ENCODE measurements at places on chromosomes 2 and 18.

DNA sequence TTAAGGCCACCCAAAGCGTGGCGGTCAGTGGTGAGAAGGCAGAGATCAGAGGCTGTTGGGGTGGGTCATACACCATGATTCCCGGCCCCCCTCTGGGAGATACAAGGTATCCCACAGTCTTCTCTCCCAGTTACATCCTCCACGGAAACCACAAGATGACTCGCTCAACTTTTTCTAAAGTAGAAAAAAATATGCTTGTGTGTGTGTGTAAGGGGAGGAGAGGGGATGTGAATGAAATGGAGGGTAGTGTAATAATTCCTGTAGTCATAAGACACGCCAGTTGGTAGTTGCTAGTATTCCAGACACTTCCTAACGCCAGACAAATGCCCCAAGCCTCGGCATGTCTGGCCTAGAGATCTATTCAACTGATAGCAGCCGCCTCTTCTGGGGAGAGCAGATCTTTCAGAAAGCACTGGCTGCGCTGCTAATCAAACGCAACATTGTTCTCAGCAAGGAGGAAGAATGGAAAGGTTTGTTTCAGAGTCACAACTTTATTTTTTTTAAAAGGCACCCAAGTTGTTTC is 143.5 kb downstream of the TGIF1 start:
- DNase-seq: peak; percentile 84

DNA sequence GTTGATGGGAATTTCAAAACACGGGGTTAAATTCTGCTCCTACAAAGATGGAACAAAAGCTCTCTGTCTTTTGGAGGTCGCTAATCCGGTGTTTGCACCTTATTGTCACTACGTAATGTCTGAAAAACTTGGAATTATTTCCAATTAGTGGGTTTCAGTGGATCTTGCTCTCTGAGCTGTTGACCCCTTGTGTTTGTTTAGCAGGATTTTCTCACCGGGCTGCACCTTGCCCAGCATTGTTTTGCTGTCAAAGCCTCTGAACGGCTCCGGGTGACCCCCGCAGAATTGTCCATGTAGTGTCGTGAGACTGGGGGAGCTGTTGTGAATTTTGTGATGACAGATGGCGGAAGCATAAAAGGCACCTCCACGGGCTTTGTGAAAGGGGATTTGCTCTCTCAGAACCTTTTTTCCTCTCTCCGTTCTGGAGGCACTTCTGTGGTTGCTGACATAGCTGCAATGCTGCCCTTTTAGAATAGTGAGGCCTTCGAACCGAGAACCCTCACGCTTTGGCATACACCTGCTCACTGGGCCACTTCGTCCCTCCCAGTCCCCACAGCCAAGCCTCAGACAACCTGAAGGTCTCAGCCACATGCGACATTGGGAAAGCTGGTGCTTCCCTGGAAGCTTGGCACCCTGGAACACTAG is 129.4 kb downstream of the ACOXL start:
- DNase-seq: no peak

DNA sequence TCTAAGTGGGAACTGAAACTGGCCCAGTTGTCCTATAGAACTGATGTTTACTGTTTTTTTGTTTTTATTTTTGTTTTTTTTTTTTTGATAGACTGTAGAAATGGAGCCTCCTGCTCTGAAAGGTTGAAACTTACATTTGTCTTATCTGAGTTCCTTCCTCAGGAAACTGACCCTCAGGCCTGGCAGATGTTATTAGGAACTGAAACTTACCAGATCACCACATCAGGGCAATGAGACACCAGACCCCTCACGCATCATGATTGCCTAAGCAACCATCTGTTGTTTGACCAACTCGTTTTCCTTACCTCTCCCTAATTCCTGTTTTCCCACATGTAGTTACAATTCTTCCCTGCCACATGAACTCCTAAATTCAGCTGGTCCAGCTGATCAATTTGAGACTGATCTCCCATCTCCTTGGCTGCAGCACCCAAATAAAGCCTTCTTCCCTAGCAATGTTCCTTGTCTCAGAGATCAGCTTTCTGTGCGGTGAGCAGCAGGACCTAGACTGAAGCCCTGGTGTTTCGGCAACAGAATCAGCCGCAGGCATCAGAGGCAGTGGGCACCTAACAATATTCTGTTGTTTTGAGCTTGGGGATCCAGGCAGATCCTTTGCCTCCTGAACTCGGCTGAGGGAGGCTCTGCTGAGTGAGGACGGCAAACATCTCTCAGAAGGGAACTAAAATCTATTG is 96.8 kb downstream of the MSH2 start:
- DNase-seq: no peak

DNA sequence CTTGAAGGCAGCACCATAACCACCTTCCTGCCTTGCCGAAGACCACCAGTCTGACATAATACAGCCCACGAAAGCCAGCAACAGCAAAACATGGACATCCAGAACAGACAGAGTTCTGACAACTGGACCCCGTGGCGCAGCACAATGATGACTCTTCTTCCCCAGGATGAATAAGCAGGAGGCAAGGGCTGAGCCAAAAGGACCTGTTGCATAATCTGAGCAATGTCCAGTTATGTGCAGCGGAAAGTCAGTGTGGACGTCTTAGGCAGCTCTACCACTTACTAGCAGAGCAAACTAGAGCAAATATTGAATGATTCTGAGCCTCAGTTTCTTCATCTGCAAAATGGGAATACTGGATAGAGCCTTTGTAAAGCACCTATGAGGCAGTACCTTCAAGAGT is 225.1 kb downstream of the ZBTB7C start:
- no peak for DNase-seq

GRCh38 chr2:240573516-240574385 is 5.5 kb downstream of the RNPEPL1 start:
- no peak for DNase-seq

DNA sequence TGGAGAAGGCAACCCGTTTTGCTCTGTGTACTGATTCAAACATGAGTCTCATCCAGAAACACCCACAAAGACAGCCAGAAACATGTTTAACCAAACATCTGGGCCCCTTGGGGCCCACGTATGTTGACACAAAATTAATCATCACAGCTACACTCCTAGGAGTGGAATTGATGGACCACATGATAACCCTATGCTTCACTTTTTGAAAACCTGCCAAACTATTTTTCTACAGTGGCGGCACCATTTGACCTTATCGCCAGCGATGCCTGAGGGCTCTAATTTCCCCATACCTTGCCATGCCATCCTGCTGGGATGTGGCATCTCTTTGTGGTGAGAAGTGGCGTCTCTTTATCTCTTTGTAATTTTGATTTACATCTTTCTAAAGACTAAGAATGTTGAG is 38.5 kb downstream of the PSMG2 start:
- peak; percentile 51 for DNase-seq

DNA sequence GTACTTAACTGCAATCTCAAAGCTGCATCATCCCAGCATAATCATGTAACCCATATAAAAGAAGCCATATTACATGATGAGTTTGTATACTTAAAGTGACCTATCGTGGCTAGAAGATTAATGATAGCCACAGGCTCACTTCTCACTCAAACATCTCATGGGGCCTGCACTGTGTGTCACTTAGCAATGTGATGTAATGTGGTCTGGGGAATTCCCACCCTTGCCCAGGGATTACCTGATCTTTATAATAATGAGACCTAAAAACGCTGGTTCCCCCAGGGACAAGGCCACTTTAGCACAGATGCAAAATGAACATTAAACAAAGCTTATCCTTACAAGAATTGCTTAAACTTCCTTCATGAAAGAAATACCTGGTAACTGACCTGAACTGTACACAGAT is 427.1 kb upstream of the CNTNAP5 start:
- DNase-seq: no peak

DNA sequence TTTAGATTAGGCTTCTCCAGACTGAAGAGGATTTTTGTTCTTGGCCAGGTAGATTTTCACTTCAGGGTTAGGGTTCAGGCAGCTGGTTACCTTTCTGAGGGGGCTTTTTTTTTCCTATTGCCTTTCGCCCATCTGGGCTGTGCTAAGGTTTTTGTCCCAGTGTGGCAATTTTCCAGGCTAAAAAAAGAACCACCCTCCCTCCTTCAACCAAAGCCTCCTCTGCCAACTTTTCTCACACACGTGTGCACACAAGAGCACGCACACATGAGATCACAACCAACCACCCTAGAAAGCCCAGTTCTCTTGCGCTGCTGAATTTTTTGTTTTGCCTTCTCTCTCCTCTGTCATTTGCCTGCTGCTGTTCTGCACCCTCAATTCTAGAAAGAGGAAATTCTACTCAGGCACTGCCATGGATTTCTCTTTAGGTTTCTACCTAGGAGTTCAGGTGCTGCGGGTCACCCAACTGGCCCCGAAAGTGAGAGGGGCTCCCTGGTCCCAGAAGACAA is 8.5 kb upstream of the CXCR4 start:
- DNase-seq: no peak

DNA sequence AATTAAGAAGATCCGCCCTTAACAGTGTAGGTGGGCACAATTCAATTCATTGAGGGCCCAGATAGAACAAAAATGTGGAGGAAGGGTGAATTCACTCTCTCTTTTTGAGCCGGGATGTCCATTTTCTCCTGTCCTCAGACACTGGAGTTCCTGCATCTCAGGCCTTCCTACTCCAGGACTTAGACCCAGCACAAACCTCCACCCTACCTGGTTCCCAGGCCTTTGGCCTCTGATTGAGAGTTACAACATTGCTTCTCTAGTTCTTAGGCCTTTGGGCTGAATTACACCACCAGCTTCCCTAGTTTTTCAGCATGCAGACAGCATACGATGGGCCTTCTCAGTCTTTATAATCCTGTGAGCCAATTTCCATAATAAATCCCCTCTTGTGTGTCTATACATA is 87.8 kb upstream of the TMEM17 start:
- no peak for DNase-seq

DNA sequence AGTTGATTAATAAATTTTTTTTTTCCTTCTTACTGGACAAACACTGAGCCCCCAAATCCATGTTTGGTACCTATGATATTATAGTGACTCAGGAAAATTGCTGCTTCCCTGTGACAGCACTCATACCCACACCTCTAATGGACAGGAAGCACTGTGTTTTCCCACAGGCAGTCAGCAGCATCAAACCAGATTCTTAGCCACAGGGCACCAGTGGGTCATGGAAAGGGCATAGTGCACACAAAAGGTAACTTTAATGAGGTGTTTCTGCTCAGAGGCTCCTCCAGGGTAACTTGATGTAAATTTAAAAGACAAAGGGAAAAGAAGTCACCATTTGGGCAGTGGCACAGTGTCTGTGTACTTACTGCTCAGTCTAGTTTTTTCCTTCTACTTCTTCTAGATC is 34.1 kb downstream of the SERPINB11 start:
- no peak for DNase-seq

DNA sequence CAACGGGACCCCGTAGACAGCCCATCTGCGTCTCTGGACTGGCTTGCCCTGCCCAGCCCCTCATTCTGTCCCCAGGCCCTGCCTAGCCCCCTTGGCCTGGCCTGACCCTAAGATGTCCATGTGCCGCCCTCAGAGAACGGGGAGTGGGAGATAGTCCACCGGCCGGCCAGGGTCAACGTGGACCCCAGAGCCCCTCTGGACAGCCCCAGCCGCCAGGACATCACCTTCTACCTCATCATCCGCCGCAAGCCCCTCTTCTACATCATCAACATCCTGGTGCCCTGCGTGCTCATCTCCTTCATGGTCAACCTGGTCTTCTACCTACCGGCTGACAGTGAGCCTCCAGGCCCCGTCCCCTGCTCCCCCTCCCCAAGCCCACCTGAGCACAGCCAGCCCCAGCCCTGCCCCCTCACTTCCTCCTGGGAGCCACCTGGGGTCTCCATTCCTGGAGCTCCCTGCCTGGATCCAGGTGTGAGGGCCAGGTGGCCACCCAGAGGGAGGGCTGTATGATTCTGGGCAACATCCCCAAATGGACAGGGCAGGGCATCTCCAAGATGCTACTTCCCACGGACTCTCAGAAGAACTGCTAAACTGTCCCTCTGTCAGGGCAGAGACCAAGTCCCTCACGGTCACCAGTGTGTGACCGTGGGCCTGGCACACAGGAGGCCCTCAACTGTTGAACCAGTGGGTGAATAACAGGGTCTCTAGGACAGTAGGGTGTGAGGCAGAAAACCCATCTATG is 4.0 kb downstream of the CHRND start:
- DNase-seq: no peak

- DNase-seq: no peak
These were observed 31.2 kb upstream of the GALM start for GRCh38 chr2:38634684-38635083.

DNA sequence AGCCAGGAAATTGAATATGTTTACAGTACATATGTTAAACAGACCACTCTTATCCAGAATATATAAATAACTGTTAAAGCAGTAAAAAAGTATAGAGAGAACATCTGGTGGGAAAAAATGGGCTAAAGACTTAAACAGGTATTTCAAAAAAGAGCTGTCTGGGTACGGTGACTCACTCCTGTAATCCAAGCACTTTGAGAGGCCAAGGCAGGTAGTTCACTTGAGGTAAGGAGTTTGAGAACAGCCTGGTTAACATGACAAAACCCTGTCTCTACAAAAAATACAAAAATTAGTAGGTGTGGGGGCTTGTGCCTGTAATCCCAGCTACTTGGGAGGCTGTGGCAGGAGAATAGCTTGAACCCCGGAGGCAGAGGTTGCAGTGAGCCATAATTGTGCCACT is 171.4 kb upstream of the FSIP2 start:
- no peak for DNase-seq

DNA sequence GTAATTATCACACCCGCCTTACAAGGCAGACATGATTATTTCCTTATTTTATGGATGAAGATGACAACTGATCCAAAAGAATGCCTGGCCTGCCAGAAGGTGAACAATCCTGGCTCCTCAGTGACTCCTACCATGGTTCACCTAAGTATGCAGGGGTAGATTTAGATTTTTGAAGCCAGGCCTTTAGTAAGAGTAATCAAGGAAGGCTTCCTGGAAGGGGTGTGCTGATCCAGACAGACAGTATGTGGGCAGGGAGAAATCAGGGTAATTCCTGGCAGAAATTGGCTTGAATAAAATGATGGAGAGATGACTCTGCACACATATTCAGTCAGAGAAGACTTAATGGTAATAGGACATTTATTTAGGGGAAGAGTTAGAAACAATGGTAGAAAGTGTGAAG is 637.7 kb upstream of the FANCL start:
- DNase-seq: no peak

DNA sequence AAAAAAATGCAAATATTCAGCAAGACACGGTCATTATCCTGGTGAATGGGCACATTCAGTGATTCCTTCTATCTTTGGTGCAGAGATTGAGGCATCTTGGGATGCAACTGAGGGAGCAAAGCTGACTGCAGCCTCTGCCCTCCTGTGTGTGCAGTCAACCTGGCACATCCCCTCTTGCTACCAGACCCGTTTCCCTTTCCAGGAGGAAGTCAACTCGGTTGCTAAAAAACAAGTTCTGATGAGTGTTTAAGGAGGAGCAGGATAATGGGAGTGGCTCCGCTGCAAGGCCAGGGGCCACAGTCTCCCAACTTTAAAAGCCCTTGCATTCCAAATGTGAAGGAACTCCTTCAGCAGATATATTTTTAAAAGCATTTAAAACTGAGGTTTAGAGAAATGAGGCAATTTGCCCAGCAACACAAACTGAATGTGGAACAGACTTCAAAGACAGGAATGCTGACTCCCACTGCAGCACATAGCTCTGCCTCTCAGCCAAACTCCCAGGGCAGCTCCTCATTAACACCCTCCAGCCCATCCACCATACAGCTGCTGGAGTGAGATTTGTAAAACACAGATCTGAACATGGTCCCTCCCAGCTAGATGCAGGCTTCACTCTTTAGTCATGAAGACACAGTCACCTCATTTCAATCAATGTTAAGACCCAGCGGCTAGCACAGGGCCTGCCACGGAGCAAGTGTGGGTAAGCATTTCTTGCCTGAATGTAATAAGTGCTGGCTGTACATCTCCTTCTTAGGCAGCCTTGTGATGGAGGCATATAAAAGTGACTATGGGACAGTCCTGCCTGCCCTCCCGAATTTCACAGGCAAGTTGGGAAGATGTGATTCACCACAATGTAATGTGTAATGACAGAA is 54.3 kb downstream of the VSNL1 start:
- no peak for DNase-seq

GRCh38 chr2:20494241-20494640 is 47.4 kb downstream of the RHOB start:
- no peak for DNase-seq

All from RKO (cell line).